ENCODE measurements at places on chromosomes 5 and 9.

DNA sequence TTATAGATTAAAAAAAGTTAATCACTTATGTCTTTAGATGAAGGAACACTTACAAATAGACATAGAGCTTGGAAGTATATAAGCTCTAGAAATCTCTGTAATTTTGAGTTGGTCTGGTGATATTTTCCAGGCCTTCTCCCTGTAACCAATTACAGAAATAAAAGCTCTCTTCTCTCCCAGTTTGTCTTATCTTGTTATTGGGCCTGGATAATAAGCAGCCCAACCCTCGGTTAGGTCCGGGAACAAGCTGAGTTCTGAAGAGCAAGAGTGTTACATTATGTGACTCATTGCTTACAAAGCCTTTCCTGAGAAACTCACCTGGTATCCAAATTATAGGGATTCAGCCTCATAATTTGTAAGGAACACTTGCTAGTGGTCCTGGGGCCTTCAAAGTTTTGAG is 1146.2 kb downstream of the CDH9 start:
- no peak for DNase-seq

DNA sequence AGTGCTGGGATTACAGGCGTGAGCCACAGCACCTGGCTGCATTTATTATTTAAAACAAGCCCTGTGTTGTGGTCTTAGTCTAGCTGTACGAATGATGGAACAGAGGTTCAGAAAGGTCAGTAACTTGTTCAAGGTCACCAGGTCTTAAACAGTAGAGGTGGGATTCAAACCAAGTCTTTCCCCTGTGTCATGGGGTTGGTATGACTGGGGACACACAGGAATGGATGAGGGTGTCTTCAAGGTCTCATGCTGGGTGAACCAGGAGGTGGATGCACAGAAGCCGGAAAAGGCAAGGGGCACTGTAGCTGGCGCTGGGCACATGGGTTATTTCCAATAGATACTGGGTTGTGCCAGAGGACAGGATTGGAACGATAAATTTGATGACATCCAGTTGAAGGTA is 32.2 kb upstream of the TJP2 start:
- no peak for DNase-seq

GRCh38 chr5:161507591-161507990 is 38.9 kb downstream of the GABRB2 start:
- DNase-seq = no peak

GRCh38 chr9:6109571-6109970 is 94.1 kb upstream of the RANBP6 start:
- no peak for DNase-seq

GRCh38 chr9:125235804-125236519 is 5.2 kb downstream of the HSPA5 start:
- no peak for DNase-seq

GRCh38 chr9:1253064-1253979 is 203.2 kb downstream of the DMRT2 start:
- no peak for DNase-seq

- DNase-seq = no peak
These were observed 123.6 kb downstream of the MYO10 start for GRCh38 chr5:16812448-16812847.

DNA sequence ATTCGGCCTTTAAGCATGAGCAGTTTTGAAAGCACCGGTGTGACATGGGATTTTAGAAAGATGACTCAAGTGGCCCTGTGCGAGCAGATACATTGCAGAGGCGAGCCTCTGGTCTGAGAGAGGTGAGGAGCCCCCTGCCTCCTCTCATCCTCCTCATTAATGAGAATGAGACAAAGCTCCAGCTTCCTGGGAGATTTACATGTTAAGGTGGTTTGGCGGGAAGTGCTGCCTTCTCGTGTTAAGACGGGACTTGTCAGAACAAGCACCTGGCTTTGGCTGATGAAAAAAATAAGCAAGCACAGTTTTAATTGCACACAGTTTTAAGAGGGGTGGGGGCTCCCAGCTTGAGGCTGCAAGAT is 68.1 kb downstream of the ACTL7B start:
- no peak for DNase-seq

GRCh38 chr9:90903766-90904424 is 102.3 kb downstream of the SYK start:
- DNase-seq = no peak

DNA sequence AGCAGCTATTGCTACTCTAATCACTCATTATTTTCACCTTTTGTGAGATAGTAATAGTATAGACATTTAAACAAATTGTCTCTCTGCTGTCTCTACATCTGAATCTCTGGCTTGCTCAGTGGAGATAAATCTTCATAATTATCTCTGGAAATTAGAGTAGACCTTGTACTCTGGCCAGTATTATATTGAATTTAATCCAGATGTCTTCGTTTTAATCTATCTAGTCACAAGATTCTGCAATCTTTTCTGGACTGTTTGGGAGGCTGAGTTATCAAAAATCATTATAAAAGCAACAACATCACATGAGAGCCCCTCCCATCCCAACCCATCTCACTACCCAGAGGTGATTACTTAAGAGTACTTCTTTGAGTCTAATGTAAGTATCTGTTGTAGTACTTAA is 19.0 kb downstream of the ARHGAP26 start:
- no peak for DNase-seq

Measured in DMS153 (cell line).